Fibroblast of gingiva (primary cell): ENCODE measurements at places on chromosomes 4 and X.
A peak's percentile ranks its signal among the peaks of the same experiment; 100 is the strongest.

GRCh38 chrX:107826238-107827029 is 768 bp downstream of the MID2 start:
- peak; percentile 66 for DNase-seq

DNA sequence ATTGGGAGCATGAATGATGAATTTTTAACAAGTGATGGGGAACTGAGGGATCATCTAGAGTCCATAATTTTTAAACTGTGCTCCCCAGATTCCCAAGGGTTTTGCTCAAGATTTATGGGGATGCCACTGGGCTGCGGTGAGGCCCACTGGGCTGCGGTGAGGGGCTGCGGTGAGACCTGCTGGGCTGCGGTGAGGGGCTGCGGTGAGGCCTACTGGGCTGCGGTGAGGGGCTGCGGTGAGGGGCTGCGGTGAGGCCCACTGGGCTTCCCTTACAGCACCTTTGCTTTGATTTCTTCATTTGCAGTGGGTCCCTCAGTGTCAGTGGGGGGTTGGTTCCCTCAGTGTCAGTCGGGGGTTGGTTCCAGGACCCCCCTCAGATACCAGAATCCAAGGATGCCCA is 47.4 kb upstream of the ATOH1 start:
- DNase-seq, result no peak

GRCh38 chr4:166324321-166324720 is 451.3 kb downstream of the TLL1 start:
- DNase-seq, result no peak

DNA sequence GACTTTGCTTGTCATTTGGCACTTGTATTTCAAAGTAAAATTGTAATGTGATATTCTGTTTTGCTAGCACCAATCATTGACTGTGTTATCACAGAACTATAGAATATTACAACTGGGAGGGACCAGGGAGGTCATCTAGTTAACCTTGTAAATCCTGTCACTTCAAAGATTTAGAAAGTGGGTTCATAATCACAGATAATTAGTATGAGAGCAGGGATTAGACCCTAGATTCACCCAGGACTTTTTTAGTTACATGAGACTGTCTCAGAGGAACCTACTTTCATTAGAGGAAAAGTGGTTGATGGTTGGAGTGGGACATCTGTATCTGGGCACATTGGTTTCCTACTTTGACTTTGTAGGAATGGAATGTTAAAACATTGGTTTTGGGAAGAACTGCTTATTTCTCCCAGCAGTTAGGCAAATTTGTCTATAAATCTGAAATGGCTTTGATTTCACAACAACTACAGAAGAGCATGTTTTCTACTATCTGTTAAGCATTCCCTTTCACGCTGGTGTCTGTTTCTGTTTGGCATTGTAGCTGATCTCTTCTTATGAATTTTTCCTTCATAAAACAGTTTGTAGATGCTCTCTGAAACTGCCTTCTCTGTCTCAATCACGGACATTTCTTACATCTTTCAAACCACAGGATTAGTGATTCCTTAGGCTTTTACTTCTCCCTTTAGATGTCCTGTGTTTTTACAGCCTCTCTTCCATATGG is 144.1 kb downstream of the DIPK2B start:
- peak; percentile 49 for DNase-seq

GRCh38 chrX:21905313-21905712 is 35.2 kb upstream of the SMS start:
- DNase-seq, result no peak

DNA sequence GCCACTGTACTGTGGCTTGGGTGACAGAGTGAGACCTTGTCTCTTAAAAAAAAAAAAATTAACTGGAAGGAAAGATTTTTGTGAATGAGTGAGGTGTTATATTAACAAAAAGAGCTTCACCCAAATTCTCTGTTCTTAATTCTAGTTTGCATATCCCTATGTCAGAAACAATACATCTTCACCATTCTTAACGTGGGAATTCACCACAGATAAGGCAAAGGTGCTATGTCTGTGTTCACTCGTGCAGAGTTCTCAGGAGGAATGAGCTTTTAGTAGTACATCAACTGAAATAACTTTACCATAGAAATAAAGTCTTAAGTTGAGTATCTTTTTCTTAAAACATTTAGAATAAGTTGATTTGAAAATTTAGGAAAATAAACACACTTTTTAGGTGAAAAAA is 135.1 kb downstream of the RAPGEF2 start:
- no peak for DNase-seq

DNA sequence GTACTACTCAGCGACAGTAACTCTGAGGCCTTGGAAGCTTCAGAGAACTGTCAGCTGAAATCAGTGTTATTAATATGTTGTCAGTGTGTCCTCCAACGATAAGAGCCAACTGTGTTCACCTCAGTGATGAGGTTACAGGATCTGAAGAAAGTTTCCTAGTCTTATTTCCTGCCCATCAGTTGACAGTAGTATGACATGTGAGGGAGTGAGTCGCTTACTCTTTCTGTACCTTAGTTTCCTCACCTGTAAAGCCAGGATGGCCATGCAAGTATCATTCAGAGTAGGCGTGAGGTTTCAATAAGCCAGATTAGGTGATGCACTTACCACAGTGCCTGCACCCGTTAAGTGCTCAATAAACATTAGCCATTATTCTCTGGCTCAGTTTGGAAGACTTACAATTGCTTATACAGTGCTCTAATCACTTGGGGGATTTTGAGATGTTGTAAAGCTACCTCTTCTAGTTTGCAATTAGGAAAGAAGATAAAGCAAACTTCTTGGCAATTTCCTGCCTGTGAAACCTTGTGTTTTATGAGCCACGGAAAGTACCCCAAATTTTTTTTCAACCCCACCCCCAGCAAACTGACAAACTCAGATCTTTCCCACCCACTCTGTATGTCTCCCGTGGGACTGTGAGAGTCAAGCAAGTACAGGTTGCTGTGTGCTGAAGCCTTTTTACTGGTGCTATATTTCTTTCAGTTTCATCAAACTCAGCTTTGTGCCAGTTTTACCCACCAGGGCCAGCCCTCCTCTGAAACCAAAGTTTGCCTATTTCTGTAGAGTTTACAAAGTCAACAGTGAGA is 62.2 kb downstream of the ANXA3 start:
- DNase-seq, result no peak

DNA sequence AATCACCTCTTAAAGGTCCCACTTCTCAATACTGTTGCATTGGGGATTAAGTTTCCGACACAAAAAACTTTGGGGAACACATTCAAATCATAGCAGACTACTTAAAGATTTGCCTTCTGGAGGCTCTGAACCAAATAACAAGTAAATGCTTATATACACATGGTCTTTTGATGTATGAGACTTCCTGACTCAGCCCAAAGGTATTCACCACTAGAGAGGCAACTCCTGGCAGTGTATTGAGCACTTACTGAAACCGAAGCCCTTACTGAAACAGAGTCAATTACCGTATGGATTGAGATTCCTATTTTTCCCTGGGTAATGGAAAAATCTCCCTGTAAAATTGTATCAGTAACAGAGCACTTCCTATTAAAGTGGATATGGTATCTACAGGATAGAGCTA is 45.4 kb downstream of the ZCCHC13 start:
- peak; percentile 44 for DNase-seq

- DNase-seq, result no peak
Observed at GRCh38 chr4:42671431-42672194, 14.7 kb upstream of the ATP8A1 start.

DNA sequence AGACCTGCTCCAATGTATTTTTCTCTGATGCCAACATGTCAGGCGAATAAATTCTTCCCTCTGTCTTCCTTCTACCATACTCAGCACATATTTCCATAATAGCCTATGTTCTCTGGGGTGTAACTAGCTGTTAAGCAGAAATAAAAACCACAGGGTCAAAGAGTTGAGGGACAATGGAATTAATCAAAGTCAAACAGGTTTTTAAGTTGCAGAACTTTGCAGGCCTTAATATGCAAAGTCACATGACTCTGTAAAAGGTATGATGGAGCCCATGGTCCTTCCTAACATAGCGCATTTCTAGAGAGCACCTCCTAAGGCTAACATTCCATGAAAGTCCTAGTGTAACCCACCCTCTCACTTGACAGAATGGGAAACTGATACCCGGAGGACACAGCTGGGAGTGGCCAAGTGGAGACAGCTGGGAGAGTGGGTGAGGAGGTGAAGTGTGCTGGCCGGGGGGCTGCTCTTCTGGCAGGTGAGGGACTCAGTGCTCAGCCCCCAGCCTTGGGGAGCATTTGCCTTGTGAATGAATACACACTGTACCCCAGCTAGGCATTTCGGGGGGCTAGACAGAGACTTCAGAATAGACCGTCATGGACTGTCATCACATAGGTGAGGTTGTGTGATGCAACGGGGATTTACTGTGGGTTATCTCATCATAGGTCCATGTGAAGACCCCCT is 8.4 kb upstream of the SORCS2 start:
- no peak for DNase-seq

GRCh38 chr4:8211737-8212581 is 12.9 kb downstream of the SH3TC1 start:
- no peak for DNase-seq

- no peak for DNase-seq
Observed at GRCh38 chr4:33262824-33263223, 2542.7 kb downstream of the PCDH7 start.

DNA sequence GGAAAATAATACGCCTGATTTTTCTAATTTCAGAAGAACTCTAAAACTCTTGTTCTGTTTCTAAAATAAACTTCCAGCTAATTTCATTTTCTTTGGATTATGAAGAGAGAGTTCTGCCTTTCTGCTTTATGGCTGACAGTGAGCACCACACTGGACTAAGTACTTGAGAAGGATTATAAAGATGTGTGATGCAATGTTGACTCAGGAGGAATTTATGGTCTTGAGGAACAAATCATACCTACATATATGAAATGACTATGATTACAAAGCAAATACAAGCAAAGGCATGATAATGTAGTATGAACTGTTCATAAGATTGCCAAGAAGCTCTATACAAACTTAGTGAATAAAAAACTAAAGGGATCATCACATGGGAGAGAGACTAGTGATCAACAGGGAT is 13.0 kb upstream of the SLC25A5 start:
- peak; percentile 2 for DNase-seq

DNA sequence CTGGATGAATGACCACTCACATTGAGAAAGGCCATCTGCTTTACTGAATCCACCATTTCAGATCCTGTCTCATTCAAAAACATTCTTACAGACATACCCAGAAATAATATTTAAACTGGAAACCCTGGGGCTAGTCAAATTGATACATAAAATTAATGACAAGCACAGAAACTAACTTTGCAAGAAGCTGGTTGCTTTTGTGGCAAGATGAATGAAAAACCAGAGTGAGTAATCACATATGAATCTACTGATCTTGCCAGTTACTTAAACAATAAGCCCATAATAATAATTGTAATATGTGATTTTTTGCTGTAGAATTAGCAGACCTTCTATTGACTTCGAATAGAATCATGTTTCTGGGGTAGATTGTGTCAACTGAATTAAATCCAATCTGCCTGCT is 235.1 kb downstream of the PPARGC1A start:
- DNase-seq, result no peak

DNA sequence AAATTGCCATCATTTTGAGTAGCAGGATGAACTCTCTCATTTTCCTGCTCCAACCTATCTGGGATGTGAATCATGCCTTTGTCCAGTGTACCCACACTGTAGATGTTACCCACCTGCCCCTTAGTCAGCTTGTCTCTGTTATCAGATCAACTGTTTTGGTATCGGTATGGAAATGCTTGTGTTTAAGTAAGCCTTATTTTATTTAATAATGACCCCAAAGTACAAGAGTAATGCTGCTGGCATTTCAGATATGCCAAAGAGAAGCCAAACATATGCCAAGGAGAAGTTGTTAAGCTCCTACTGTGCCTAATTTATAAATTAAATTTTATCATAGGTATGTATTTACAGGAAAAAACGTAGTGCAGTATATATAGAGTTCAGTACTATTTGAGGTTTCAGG is 18.6 kb upstream of the RAP1GDS1 start:
- DNase-seq, result no peak

DNA sequence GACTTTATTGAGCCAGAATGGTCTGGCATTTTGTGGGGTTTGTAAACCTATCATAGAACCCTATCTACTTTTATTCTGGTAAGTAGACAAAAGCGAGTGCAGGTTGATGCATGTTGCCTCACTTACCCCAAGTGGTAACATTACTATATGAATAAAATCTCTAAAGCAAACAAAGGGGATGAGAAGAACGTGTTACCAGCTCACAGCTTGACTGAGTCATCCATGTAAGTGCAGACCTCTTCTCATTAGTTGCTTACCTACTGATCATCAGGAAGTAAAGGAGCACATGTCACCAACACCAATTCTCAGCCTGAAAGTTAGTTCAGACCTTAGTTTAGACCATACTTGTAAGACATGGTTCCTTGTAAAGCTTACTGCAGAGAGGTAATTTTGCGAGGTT is 1328.3 kb downstream of the C4orf33 start:
- DNase-seq, result no peak

DNA sequence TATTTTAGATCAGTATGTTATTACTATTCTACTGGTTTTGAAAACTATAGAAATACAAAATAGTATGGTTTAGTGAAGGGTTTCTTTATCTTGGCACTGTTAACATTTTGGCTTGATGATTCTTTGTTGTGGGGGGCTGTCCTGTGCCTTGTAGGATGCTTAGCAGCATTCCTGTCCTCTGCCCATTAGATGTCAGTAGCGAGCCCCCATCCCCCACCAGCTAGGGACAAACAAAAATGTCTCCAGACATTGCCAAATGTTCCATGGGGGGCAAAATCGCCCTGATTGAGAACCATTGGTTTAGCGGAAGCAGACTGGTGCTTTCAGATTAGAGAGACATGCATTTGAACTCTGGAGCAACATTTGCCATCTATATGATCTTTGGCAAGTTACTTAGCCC is 23.3 kb downstream of the SPARCL1 start:
- DNase-seq, result no peak

DNA sequence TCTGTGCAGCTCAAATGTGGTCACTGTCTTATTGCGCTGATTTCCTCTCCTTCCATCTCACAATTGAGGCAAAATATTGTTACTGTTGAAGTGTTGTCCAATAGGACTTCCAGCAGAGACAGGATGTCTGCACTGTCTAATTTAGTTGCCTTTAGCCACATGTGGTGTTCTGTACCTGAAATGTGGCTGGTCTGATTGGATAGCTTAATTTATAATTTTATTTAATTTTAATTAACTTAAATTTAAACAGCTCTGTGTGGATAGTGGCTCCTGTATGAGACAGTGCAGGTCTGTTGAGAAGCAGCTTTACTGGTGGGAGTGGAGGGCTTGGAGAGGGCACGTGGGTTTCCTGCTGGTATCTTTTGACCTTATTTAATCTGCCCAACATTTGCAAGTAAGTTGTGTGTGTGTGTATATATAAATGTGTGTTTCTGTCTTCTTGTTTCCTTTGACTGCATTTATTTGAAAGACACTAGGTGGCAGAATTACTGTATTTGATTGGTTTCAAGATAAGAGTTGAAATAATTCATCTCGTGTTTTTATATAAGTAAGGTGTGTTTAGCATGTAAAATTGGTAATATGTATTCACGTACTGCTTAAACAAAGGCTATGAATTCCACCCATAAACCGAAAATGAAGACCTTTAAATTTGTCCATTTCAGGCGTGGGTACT is 55.3 kb upstream of the MSANTD1 start:
- DNase-seq, result peak; percentile 18

DNA sequence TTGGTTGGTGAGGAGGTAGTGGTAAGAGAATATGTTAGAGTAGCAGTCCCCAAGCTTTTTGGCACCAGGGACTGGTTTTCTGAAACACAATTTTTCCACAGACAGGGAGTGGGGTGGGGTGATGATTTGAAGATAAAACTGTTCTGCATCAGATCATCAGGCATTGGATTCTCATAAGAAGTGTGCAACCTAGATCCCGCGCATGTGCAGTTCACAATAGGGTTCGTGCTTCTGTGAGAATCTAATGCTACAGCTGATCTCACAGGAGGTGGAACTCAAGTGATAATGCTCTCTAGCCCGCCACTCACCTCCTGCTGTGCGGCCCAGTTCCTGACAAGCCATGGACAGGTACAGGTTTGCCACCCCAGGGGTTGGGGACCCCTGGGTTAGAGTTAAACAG is 423.3 kb downstream of the GPAT3 start:
- no peak for DNase-seq
